Stimulated activated CD4-positive, alpha-beta T cell treated with anti-CD3 and anti-CD28 coated beads, Interleukin-2, amount 100 ng/mL, for 24 hours (primary cell): ENCODE measurements at places on chromosomes 1 and 21.

GRCh38 chr1:154533952-154534844, 24.3 kb downstream of the UBE2Q1 start:
- no peak for DNase-seq

DNA sequence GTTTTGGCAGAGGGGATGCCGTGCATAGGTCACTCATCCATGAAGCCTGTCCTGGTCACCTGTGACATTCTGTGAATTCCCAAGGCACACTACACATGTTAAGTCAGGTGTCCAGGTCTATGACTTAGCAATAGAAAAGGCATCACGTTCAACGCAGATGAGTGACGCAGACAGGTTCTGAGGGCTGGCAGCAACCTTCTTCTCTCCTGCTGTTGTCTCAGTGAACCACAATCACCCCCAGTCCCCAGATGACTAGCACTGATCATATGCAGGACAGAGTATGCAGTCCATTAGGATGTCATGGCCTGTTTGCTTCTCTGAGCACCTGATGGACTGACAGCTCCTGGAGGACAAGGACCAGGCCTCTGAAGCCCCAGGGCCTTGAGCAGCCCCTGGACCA, 157.8 kb upstream of the KAZN start:
- no peak for DNase-seq

- no peak for DNase-seq
Measured at GRCh38 chr1:39003794-39004193, 12.7 kb downstream of the AKIRIN1 start.

- no peak for DNase-seq
Measured at GRCh38 chr21:28580585-28580984, 412.1 kb downstream of the LTN1 start.

GRCh38 chr21:15289896-15290841, 225.4 kb upstream of the NRIP1 start:
- DNase-seq: no peak

- DNase-seq: no peak
Measured at GRCh38 chr1:212587016-212587887, 21.3 kb upstream of the ATF3 start.

DNA sequence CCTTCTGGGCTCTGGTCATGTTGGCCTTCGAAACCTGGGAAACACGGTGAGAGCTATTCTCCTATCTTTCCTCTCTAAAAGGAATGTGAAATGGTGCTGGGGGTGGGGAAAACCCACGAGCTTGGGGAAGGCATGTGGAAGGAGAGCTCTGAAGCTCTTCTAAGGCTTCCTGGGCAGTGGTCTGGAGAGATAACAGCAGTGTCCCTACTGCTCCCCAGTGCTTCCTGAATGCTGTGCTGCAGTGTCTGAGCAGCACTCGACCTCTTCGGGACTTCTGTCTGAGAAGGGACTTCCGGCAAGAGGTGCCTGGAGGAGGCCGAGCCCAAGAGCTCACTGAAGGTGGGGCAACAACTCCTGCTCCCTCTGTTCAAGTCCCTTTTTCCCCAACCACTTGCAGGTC, 2.8 kb downstream of the USP21 start:
- DNase-seq: no peak

- DNase-seq: no peak
Measured at GRCh38 chr1:22789356-22789994, 78.8 kb downstream of the EPHB2 start.
